ENCODE measurements at places on chromosomes 16 and 17.
A peak's percentile ranks its signal among the peaks of the same experiment; 100 is the strongest.

DNA sequence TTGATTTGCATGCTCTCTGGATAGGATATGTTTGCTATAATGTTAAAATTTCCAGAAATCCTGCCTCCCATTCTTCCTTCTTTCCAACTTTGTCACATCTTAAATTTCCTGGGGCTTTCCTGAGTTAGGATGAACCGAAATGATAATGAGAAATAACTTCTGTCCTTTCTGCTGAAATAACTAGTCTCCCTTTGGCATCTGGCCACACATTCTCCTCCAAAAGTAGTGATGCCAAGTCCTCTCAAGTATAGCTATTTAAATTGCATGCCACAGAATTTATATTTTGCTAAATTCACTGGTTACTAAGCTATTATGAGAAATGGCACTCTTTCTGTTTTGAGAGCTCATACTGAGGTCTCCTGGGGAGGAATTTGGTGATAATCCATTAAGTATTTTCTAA lies 30.6 kb downstream of the FAM20A start:
- DNase-seq: no peak

- DNase-seq: no peak
Measured at GRCh38 chr17:48527547-48527932, 3.3 kb downstream of the HOXB1 start.

- DNase-seq: no peak
Measured at GRCh38 chr17:74785096-74785980, 9.2 kb upstream of the NAT9 start.

GRCh38 chr16:86949116-86949515 lies 368.1 kb downstream of the C16orf95 start:
- DNase-seq: no peak

- DNase-seq: peak; percentile 55
Measured at GRCh38 chr16:23803591-23804123, 32.1 kb upstream of the PRKCB start.

DNA sequence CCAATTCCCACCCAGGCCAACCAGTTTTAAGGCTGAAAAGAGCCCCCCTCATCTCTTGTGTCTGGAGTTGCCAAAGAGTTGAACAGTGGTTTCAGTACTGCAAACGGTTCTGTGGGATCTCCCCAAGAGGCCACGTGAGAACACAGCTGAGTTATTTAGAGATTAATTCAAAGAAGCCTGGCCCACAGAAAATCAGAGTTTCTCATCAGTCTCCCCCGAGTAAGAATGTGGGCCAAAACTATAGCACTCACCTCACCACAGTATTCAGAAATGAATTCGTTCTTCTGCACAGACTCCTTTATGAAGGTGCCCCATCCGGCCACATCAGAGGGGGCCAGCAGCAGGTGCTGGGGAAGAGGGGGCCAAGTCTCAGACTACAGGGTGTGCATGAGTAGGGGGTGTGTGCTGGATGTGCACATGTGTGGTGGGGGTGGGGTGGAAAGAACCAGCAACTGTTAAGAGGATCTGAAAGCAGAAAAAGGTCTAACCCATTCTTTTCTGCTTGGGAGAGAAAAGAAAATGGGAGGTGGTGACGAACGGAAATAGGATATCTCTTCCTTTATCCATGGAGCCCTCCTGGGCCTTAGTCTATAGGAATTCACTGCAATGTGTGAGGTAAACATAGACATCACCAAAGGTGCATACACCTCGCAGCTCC lies 22.6 kb downstream of the CNTNAP1 start:
- no peak for DNase-seq

- no peak for DNase-seq
Measured at GRCh38 chr16:3716831-3717234, 491 bp downstream of the TRAP1 start.

DNA sequence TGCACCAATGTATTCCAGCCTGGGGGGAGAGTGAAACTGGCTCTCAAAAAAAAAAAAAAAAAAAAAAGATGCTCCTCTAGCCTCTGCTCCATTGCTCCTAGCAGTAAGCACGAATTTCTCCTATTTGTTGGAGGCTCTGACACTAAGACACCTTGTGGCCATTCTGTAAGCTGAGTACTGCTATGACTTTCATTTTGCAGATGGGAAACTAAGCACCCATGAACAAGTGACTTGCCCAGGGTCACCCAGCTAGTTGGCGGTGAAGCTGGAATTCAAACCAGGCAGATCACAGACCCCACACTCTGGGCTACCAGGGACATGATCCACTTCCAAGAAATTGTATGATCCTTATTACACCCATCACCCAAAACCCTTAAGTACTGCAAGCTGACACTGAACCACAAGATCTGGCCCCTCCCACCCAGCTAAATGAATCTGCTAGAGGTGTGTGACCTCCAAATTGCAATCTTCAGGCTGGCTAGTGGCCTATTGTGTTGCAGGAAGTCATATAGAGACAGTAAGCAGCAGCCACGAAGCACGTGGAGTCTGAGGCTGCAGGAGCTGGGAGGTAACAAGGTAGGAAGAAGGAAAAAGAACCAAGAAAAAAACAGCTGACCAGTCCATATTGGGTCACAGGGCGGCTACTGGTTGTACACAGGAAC lies 209.4 kb downstream of the XYLT1 start:
- no peak for DNase-seq

DNA sequence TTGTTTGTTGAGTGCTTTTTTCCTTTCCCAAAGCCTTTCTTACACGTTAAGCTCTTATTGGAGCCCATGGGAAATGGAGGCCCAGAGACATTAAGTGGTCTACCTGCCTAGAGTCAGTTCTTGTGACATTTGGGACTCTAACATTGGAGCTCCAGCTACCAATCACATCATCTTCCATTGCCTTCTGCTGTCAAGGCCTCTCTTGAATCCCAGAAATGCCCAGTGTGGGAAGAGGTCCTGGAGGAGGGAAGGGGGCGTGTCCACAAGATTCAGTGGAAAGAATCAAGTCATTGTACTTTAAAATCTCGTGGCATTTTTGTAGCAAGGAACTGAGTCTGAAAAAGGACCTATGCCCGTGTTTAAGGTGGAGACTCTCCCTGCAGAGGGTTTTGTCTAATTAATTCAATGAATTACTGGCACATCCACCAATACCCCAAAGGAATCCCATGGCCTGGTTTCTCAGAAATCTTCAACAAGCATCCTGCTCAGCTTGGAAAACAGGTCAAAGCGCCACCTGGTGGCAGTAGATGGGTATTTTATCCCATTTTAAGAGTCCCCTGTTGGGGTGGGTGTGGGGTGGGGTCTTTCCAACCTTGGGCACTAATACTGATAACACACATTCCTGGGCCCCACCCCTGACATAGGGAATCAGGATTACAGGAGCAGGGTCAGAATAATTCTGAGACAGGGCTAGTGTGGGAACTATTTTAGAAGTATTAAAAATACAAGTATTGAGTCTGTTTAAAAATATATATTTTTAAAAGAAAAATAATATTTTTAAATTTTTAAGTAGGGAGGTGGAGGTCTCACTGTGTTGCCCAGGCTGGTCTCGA lies 24.6 kb downstream of the GPT2 start:
- peak; percentile 67 for DNase-seq

GRCh38 chr17:75406222-75406615 lies 741 bp upstream of the GRB2 start:
- peak; percentile 41 for DNase-seq

DNA sequence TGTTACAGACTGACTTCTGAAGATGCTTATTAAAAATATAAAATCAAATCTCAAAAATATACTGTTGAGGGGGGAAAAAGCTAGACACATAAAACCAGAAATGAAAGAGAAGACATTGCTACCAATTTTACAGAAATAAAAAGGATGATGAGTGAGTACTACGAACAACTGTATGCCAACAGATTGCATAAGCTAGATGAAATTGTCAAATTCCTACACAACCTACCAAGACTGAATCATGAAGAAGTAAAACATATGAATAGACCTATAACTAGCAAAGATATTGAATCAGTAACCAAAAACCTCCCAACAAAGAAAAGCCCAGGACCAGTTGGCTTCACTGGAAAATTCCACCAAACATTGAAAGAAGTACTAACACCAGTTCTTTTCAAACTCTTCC lies 3.5 kb upstream of the CAPNS2 start:
- DNase-seq: no peak

- no peak for DNase-seq
Measured at GRCh38 chr16:1942047-1942809, 771 bp downstream of the MSRB1 start.

DNA sequence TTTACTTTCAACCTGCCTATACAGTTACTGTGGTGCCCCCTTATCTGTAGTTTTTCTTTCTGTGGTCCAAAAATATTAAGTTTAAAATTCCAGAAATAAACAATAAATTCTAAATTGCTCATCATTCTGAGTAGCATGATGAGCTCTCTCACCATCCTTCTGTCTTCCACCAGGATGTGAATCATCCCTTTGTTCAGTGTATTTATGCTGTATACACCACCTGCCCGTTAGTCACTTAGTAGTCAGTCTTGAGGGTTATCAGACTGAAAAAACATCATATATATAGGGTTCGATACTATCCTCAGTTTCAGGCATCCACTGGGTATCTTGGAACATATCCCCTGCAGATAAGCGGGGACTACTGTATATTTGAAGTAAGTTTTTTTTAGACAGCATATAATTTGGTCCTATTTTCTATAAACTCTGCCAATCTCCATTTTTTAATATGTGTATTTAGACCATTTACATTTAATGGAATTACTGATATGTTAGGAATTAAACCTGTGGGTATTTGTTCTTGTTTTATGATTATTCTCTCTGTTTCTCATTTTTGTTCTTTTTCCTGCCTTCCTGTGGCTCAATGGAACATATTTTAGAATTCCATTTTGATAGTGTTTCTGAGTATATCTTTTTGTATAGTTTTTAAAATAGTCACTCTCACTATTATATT lies 31.0 kb downstream of the TBX21 start:
- no peak for DNase-seq

DNA sequence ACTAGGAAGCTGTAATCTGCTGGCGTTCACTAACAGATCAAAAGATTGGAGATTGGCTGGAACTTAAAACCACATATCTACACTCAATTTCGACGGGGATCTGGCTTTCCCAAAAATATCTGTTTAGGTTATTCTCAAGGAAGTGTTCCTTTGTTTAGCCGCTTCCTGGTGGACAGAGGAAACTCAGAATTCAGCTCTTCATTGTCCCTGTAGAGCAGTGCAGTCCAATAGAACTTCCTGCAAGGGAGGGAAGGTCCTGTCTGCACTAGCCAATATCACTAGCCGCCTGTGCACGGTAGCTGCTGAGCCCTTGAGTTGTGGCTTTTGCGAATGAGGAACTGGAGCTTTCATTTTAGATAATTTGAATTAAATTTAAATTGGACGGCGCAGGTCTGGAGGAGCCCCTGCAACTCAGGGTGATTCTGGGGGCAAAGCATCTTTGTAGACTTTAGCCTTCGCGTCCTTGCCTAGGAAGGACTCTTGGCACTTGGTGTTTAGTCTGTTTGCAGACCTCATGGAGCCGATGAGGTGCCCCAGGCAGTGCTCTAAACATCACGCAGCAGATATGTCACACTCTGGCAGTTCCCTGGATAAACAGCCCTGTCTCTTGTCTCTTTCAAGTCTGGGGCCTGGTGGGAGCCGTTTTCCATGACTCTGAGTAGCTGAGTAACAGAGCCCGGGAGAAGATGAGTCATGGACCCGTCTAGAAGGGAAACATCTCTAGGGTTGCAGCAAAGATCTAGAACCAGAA lies 122.2 kb downstream of the CCDC182 start:
- DNase-seq: no peak

- DNase-seq: no peak
Measured at GRCh38 chr17:9386401-9386800, 189.2 kb downstream of the STX8 start.

GRCh38 chr17:80036715-80037477 lies 454 bp downstream of the CCDC40 start:
- peak; percentile 21 for DNase-seq
